ENCODE measurements at places on chromosomes 11 and 22.

DNA sequence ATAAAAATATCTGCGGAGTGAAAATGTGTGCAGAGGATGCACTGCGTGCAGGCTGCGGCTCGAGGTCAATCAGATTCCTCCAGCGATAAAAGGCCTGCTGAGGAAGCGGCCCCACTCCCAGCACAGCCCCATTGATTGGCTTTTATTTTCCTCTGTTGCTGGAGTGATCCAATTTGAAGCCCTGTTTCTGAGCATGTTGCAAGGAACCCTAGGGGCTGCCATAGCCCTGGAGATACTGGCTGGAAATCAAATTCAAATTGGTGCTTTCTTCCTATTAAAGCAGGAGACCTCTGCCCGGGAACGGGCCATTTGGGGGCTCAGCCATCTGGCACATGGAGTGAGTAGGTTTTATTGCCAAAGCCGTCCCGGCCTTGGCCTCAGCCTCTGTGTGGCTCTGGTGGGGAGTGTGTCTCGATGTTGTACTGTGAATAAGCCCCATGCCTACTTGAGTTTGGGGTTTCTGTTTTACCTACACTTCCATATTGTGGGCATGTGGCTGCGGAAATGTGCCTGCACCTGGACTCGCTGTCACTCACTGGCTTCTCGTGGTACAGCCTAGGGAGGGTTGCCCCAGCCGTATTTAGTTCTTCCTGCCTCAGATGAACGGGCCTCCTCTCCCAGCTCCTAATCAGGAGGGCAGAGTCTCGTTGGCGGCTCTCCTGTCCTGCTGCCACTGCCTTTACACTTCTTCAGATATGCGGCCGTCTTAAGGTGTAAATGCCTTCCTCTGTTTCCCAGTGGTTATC, 25.6 kb downstream of the PARVB start:
- no peak for DNase-seq

- no peak for DNase-seq
Measured at GRCh38 chr11:15490535-15490934, 375.8 kb downstream of the INSC start.

DNA sequence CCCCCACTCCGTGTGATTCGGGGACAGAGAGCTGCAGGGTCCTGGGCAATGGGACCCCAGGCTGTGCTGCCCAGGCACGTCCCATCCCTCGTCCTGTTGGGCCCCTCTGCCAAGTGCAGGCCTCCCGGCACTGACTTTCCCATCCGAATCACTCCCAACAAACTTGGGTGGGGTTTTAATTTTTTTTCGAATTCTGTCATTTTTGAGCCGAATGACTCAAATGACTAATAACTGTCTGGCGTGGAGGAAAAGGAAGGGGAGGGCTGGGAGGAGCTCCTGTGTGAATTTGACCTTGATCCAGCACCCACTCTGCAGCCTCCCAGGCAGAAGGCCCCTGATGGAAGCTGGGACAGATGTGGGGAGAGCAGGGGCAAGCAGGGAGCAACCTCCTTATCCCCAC, 1173.2 kb downstream of the BRD1 start:
- DNase-seq, result no peak

DNA sequence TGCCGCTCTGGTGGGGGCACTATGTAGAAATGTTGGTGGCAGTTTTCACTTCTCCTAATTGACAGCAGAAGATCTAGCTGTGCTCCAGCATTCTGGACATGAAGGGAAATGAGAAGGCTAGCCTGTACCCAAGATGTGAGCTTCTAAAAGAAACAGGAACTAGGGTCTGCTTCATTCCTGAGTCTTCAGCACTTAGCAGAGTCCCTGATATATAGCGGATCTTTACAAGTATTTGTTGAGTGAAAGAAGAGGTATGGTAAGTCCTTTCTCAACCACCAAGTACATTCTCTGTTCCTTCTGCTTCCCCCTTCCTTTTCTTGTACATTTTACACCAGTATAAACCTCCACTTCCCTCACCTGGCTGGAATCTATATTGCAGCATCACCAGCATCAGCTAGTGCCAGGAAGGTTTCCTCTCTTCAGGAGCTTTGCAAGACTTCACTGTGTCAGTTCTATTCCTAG, 408.3 kb upstream of the CADM1 start:
- DNase-seq, result no peak

- DNase-seq, result no peak
Measured at GRCh38 chr11:112249871-112250610, 10.6 kb downstream of the PLET1 start.

GRCh38 chr22:43226377-43227238, 39.7 kb upstream of the TTLL12 start:
- DNase-seq, result no peak

- DNase-seq, result peak; percentile 71
Measured at GRCh38 chr22:24525416-24526037, 29.4 kb downstream of the GUCD1 start.

GRCh38 chr11:96200243-96200642, 142.8 kb downstream of the MAML2 start:
- DNase-seq, result no peak

- DNase-seq, result no peak
Measured at GRCh38 chr22:35258191-35258988, 1.1 kb downstream of the HMGXB4 start.

DNA sequence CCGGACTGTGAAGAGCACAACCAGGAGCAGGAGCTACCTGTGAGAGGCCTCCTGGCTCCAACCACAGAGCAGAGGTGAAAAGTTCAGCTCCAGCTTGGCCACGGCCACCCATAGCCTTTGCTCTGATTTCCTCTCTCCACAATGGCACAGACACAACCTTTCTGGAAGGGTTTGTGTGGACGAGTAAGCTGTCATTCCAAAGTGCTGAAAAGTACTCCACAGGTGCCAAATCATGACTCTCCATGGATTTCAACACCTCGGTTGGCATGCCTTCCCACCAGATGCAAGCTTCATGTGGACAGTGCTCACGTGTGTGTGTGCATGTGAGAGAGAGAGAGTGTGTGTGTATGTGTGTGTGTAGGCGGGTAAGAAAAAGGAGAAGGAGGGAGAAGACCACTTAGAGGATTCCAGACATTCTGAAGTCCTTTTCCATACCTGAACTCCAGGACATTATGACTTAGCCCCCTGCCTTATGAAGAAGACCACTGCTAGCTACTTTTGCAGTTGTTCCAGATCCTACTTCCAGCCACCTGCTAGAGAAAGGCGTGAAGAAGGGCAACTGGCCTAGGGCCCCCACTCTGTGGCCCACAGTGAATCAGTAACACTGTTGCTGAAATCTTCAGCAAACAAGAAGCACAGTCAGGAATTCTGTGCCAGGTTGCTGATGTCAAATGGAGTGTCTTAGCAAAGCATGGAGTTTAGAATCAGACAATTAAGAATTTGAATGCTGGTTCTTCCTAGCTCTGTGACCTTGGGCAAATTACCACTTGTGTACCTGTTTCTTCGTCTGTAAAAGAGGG, 13.9 kb upstream of the NAV2 start:
- DNase-seq, result no peak

DNA sequence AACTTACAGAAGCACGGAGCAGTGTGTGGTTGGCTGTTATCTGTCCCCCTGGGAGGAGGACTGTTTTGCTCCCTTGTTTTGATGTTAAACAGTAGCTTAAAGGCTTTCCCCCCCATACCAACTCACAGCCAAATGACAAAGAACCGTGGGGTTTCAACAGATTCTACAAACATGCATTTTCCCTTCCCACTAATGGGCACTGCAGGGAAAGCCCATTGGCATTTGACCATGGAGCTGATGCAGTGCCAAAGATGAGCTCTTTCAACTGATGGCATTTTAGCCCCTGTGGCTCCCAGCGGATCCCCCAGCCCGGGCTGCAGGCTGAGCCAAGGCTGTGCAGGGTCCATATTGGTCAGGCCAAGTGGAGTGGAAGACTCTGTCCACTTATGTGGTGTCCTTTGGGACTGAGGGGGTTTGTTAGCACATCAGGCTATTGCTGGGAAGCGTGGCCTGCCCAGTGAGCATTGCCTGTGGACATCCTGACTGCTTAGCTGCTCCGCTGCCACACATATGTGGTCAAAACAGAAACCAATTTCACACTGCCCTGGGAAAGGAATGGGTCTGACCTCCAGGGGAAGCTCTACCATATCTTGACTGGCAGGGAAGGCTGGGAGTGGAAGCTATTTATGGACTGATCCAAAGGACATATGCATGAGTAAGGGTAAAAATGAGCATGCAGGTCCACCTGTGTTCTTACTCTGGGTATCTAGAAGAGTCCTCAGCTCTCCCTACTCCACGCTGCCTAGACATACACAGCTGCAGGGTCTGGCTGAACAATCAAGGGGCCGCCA, 116.4 kb upstream of the PARVA start:
- no peak for DNase-seq

GRCh38 chr22:49091917-49092545, 735.6 kb downstream of the BRD1 start:
- DNase-seq, result no peak

GRCh38 chr11:111598148-111598547, 4.1 kb upstream of the SIK2 start:
- no peak for DNase-seq

DNA sequence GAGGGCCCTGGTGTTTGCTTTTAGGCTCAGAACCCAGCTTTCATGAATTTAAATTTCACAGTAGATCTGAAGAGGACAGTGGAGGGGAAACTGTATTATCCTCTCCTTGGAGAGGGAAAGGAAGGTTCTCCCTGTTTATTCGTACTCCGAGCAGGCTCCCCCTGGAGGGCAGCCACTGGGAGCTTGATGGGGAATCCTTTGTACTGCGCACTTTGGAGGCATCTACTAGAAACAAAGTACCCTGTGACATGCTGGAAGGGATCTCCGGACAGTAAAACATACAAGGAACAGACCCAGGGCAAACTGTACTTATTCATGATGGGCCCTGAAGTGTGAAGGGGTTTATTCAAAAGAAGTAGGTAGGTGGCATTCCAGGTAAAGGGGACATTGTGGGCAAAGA, 27.2 kb downstream of the NAV2 start:
- no peak for DNase-seq

DNA sequence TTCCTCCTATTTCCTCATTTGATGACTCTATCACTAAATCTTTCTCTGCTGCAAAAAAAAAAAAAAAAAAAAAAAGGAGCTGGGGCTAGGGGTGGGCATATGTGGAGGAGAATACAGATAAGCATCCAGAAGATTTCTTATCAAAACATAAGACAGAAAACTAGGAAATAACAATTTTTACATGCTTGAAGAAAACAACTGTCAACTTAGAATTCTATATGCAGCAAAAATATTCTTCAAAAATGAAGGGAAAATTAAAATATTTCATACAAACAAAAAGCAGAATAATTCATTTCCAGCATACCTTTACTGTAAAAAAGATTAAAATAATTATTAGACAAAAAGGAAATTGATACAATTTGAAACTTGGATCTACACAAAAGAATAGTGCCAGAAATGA, 38.7 kb downstream of the GDPD4 start:
- DNase-seq, result no peak

- no peak for DNase-seq
Measured at GRCh38 chr11:48049036-48049435, 68.7 kb downstream of the PTPRJ start.

GRCh38 chr22:30753701-30754100, 59.0 kb downstream of the OSBP2 start:
- no peak for DNase-seq

GRCh38 chr22:37043828-37044538, 7.6 kb upstream of the KCTD17 start:
- peak; percentile 19 for DNase-seq

GRCh38 chr11:121329781-121330395, 37.3 kb downstream of the SC5D start:
- no peak for DNase-seq

DNA sequence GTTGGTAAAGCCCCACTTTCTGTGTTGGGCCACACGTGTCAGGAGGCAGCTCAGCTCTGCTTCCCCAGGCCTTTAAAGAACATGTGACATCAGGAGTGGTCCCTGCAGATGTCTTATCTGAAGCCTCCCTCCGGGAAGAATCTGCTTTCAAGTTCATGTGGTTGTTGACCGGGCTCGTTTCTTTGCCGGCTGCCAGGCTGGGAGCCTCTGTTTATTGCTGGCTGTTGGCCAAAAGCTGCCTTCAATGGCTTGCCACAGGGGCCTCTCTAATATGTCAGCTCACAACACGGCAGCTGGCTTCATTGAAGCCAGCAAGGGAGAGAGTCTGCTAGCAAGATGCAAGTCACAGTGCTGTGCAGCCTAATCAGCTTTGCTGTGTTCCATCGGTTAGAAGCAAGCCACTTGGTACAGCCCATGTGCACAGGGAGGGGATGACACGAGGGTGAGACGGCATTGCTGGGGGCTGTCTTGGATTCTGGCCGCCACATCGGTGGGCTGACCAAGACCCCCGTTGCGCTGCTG, 14.6 kb downstream of the MRGPRF start:
- DNase-seq, result no peak

- peak; percentile 53 for DNase-seq
Measured at GRCh38 chr11:3840870-3841425, at the start of gene RHOG. TSS of gene RHOG (minus strand) at chr11:3840959. CDS start at chr11:3828138, 12,821 bp downstream.

GRCh38 chr11:17506942-17507341, 30.3 kb upstream of the ABCC8 start:
- no peak for DNase-seq

DNA sequence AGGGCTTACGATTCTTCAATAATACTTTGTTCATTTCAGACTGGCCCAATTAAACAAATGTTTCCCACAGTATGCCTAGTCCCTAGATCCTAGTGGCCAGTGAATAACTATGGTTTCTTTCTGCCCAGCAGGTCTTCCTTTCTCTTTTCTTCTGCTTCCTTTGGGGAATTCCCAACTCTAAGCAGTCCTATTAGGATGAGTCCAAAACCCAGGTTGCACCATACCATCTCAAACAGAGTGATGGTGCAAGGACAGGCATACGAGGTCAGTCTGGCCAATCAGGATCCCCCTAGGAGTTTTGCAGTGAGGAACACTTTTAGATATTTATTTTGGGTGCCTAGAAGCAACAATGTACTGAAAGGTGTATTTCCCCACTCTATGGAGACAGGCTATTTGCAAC, 41.4 kb upstream of the CCDC34 start:
- no peak for DNase-seq

DNA sequence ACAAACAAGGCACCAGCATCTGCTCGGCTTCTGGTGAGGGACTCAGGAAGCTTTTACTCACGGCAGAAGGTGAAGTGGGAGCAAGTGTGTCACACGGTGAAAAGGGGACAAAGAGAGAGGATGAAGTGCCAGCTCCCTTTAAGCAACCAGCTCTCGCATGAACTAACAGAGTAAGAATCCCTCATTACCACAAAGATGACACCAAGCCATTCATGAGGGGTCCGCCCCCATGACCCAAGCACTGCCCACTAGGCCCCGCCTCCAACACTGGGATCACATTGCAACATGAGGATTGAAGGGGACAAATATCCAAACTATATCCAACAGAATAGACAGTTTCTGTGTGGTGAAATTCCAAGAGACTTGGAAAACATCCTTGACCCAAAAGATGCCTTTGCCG, 198.2 kb upstream of the POU2AF2 start:
- DNase-seq, result no peak

DNA sequence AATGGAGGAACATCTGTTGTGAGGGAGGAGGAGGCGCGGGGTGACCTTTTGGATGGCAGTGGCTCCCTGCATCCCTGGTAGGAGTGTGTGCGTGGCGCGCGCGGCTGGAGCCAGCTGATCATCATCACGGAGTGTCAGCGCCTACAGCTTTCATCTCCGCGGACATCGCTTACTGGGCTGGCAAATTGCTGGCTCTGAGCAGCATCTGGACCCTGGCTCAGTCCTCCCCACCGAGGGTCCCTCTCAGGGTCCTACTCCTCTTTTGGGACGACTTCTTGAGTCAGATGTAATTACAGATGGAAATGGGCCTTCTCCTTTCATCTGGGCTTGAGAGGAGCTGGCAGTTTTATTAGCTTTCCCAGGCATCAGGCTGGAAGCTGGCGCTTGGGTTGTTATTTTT, 85.3 kb downstream of the CACNA1I start:
- DNase-seq, result no peak

- DNase-seq, result peak; percentile 20
Measured at GRCh38 chr11:12195768-12196167, 85.4 kb downstream of the MICAL2 start.

GRCh38 chr11:124899383-124900145, 1.9 kb upstream of the ROBO4 start:
- DNase-seq, result no peak
